ENCODE measurements at places on chromosomes 1 and 21.

DNA sequence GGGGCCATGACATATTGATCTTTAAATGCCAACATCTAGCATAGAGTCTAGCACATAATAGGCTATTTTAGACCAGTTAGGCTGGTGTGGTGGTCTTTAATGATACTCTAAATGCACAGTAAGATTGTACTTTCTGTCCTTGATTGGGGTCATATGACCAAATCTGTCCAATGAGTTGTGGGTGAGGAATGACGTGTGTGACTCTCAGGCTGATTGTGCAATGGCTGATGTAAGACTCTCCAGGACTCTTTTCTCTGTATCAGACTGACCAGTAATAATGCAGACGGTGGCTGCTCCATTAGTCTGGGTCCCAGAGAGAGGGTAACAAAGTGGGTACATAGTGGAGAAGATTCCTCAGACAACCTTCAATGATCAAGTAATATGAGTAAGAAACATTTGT lies 541.6 kb upstream of the CAMK1G start:
- DNase-seq = no peak

DNA sequence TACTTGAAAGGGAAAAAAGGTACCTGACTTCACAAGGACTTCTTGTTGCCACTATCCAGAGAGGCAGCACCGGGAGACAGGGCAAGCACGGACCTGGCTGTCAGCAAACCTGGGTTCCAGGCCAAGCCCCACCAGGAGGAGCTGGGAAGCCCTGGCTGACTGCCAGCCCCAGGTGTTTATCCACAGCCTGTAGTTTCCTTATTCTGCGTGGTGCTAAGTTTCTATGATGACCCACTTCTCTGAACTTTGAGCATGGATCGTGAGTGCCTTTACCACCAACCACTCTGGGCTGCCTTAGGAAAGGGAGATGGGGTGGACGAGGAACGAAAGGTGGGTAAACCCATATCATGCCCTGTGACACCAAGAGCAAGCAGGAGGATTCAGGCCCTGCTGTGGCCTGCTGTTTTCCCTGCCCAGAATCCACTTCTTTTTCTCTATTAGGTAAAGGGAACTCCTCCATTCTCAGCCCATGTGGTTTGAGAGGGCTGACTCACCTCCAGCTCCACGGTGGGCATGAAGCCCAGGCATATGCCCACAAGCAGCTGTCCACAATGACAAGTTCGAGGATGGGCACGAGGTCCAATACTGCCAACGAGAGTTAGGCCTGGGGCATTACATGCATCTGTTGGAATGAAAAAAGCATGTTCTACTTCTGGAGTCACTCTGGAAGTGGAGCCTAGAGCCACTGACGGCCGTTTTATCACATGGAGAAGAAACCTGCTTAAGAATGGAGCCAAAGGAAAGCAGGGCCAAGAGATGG lies 20.3 kb downstream of the TSPAN2 start:
- no peak for DNase-seq

GRCh38 chr1:201890806-201891450 lies 2.2 kb downstream of the SHISA4 start:
- no peak for DNase-seq

DNA sequence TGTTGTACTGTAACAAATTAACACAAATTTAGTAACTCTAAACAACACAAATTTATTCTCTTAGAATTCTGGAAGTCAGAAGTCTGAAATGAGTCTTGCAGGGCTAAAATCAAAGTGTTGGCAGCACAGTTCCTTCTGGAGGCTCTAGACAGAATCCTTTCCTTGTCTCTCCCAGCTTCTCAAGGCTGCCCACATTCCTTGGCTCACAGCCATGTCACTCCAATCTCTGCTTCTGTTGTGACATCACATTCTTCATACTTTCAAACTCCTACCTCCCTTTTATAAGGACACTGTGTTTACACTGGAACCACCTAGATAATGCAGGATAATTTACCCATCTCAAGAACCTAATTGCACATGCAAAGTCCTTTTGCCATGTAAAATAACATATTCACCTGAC lies 225.0 kb upstream of the PRMT6 start:
- no peak for DNase-seq

GRCh38 chr1:97061604-97062003 lies 340.0 kb downstream of the PTBP2 start:
- no peak for DNase-seq

DNA sequence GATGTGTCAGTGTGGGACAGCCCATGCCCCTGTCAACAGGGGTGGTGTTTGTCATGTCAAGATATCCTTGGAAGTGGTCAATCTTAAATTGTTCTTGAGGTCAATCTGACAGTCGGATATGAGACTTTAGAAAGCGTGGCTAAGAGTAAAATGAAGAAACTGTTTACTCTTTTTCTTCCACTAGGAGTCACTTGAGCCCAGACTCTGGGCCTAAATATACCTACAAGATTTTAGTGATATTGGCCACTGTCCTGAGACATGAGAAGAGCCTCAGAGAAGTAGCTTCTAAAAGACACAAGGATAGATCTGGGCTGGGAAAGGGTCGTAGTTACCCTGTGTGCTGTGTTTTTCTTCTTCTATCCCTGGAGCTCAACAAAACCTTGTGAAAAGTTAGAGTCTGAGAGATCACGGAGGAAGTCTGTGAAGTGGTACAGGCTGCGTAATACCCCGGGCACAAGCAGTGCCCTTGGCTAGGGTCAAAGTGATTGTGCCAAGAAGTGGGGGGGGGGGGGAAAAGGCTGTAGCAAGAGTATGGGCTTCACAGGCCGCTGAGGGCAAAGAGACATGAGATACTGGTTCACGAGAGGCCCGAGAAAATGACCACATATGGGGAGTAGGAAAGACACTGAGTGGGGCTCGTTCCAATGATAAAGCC lies 355.2 kb upstream of the GREM2 start:
- no peak for DNase-seq

DNA sequence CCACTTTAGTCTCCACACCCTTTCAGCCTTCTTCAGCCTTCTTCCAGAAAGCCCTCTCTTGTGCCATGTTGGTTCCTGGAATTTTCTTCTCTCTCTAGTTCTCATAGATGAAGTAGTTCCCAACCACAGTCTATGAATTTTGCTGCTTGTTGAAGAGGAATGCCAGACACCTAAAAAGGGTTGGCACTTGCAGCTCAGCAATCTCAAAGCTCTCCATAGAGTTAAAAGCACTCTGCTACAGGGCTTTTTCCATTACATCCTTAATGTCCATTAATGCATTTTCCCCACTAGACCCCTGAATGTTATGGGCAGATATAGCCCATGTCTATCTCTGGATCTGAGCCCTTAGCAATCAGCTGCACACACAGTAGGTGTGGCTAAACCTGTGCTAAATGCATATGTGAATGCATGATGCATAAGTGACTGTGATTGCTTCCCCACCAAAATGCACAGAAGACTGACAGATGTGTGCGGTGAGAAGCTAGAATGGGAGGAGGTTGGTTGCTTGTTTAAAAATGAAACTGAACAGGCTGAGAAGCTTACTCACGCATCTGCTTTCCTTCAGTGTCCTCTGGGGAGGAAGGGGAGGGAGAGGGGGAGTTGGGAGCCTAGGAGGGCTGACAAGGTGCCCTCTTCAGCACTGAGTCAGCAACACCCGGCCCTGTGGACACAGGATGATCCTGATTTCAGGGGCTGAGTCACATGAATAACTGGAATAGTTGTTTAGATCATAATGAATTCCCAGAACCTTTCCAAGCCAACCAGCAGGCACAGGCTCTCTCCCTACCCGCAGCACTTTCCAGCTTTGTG lies 146.1 kb upstream of the FGGY start:
- peak; percentile 51 for DNase-seq

DNA sequence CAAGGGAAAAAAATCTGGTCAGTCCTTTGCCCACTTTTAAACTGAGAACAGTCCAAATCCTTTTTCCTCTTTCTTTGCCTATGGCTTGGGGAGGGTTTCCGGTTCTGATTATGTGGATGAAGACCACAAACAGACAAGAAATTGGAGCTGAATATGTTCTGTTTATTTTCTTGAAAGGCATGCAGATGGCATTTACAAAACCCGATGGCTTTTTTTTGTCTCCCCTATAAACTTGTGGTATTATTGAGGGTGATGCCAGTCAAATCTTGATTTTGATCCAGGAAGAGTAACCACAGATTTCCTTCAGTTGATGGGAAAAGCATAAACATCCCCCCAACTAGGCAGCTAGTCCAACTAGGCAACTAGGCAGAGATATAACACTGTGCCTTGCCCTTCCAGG lies 38.9 kb downstream of the PLPP3 start:
- DNase-seq = no peak

GRCh38 chr1:60255565-60255964 lies 182.0 kb upstream of the C1orf87 start:
- no peak for DNase-seq

DNA sequence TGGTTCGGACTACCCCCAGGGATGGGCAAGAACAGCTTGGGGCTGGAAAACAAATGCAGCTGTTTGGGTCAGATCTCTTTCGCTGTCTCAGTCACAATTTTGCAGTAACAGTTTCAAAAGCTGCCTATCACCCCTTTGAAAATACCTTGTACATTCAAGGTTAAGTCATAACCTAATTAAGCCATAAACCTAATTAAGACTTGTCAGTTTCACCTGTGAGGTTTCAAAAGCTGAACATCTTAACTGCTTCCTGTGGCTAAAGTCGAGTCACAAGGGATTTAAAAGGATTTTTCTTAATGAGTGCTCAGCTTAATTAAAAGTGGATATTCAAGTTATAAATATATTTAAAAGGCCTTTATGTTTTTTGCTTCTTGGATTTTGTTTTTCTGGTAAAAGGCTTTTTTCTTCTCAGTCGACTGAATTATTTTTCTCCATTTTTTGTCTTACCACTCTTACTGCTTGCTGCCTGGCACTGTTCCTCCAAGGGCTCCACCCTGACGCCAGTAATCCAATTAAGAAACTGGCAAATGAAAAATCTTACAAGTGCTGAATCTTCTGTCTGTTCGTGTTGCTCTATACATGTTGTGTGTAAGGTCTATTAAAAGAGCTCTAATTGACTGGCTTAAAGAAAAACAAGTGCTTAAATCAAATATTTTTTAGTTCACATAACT lies 31.3 kb downstream of the CBR1 start:
- no peak for DNase-seq

DNA sequence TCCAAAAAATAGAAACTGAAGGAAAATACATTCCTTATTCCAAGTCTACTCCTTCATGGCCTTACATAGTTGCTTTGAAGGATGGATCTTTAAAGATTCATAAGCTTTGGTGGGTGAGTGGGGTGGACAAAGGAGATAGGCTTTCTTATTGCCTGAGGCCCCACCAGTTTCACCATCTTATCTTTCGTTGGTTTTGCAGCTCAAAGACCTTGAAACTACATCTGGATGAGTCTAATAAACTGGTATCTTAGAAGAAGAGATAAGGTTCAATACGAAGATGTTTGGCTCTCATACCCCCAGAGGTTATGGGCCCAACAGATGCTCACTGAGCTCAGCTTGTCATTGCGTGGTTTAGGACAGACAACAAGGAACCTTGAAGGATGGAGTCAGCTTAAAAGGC lies 201.5 kb downstream of the HS2ST1 start:
- DNase-seq = no peak

GRCh38 chr1:33297911-33298622 lies 22.8 kb downstream of the A3GALT2 start:
- no peak for DNase-seq

- DNase-seq = no peak
Observed at GRCh38 chr21:46552274-46552673, 52.6 kb downstream of the S100B start.

DNA sequence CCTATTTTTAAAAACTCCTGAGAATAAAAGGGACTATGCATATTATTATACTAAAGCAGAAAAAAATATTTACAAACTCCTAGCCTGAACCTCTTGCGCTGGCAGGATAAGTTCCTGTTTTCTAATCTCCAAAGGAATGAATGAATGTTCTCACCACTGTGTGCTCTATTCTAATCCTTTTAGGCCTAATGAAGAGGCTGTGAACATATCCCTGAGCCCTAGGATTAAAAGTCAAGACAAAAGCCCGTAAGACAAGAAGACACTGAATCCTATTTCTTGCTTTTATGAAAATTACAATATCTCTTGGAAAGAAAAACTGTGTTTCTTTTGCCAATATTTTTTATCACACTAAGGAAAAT lies 317.5 kb downstream of the HHAT start:
- no peak for DNase-seq

- DNase-seq = no peak
Observed at GRCh38 chr1:18991585-18991984, 35.1 kb upstream of the IFFO2 start.

- DNase-seq = peak; percentile 31
Observed at GRCh38 chr1:42815941-42816584, 859 bp upstream of the ERMAP start.

- no peak for DNase-seq
Observed at GRCh38 chr21:41835711-41836154, 43.4 kb downstream of the PRDM15 start.

DNA sequence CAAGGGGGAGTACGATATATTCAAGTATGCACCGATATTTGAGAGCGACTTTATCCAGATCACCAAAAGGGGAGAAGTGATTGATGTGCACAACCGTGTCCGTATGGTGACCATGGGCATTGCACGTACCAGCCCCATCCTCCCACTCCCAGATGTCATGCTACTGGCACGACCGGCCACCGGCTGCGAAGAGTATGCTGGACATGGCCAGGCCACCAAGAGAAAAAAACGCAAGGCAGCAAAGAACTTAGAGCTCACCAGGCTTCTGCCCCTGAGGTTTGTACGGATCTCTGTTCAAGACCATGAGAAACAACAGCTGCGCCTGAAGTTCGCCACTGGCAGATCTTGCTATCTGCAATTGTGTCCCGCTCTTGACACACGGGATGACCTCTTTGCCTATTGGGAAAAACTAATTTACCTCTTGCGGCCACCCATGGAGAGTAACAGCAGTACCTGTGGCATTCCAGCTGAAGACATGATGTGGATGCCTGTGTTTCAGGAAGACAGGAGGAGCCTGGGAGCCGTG lies 16.5 kb downstream of the ATF3 start:
- no peak for DNase-seq

- no peak for DNase-seq
Observed at GRCh38 chr1:204225841-204226735, 12.3 kb upstream of the GOLT1A start.

DNA sequence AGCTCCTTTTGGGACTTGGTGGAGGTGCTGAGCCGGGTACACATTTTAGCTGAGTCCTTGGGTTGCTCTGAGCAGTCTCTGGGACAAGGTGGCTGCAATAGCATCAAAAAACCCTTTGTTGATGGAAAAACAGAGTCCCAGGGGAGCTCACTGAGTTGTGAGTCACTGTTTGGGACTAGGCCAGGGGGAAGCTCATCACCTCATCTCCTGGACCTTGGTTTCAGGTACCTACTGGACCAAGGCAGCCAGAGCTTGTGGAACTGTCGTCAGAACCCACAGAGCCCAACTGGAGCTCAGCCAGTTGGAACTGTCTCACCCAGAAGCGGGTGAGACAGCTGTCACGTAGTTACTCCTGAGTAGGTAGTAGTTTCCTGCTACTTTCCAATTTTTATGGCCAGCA lies 146.7 kb downstream of the HLX start:
- no peak for DNase-seq

- DNase-seq = no peak
Observed at GRCh38 chr1:234851450-234852438, 241.8 kb upstream of the IRF2BP2 start.

- DNase-seq = no peak
Observed at GRCh38 chr1:56409112-56409691, 170.2 kb downstream of the PLPP3 start.
